ENCODE measurements at places on chromosomes 7 and 10. TPM values are rescaled to one million over a fixed set of nuclear protein-coding genes. Genes with fewer than 3 reads are reported as not detected.

Gene MAT1A
- 662 TPM for total RNA-seq

Gene GRIFIN
- not detected for total RNA-seq

Gene SPRN
- not detected for total RNA-seq

Gene LRMDA
- total RNA-seq = 12.2 TPM

Gene FAM241B
- total RNA-seq = 0.84 TPM

Gene RAPGEF5
- total RNA-seq = 54.8 TPM
